ENCODE measurements at places on chromosomes 4 and X.

DNA sequence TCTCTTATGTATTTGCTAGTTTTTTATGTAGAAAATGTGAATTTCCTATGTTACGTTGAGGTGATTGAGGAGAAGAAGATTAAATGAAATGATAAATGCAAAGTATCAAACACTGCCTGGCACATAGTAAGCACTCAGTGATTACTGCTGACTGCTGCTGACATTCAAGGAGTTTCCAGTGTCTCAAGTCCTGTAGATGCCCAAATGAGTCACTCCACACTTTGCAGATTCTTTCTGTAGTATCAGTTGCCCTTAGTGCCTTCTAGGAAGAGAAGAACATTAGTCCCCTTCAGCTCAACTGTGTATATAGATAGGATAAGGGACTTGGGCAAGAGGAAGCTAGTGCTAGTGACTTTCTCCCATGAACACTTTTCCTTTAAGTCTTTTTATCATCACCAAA is 240.5 kb upstream of the TEX13A start:
- no peak for DNase-seq

GRCh38 chr4:181739031-181739430 is 504.2 kb upstream of the TENM3 start:
- no peak for DNase-seq

DNA sequence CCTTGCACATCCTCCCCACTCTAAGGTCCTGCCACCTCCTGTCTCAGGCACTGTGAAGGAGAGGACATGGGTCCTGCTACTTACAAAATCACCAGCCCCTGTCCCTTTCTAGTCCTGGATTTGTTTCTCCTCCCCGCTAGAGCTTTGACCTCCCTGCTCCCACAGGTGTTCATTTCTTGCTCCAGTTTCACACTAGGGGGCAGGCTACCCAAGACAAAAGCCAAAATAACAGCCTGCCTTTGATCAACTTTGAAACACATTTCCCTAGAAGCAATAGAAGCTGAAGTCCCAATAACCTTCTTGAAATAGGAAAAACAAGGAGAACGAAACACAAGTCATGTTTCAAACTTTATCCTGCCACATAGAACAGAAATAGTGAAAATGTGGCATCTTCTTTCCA is 164.4 kb downstream of the QDPR start:
- no peak for DNase-seq

GRCh38 chr4:174713821-174714220 is 115.2 kb downstream of the GLRA3 start:
- no peak for DNase-seq

DNA sequence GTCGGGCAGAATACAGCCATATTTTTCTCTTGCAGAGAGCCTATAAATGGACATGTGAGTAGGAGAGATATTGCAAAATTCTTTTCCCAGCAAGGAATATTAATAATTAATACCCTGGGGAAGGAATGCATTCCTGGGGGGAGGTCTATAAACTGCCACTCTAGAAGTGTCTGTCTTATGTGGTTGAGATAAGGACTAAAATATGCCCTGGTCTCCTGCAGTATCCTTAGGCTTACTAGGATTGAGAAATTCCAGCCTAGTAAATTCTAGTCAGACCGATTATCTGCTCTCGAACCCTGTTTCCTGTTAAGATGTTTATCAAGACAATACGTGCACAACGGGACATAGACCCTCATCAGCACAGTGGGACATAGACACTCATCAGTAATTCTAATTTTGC is 872.6 kb downstream of the FSTL5 start:
- DNase-seq, result no peak

- no peak for DNase-seq
Measured at GRCh38 chr4:110085131-110085530, 113.3 kb downstream of the ELOVL6 start.

DNA sequence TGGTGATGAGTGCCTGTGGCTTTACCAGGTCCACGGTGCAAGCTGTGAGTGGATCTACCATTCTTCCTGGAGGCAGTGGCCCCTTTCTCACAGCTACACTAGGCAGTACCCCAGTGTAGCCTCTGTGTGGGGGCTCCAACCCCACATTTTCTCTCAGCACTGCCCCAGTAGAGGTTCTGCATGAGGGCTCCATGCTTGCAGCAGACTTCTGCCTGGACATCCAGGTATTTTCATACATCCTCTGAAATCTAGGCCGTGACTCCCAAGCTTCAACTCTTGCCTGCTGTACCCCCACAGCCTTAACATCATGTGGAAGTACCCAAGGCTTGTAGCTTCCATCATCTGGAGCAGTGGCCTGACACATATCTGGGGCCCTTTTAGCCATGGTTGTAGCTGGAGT is 90.1 kb downstream of the SH3BGRL start:
- DNase-seq, result no peak

- no peak for DNase-seq
Measured at GRCh38 chr4:37666625-37667071, 19.5 kb downstream of the RELL1 start.

- no peak for DNase-seq
Measured at GRCh38 chr4:156018383-156018782, 64.7 kb upstream of the CTSO start.

DNA sequence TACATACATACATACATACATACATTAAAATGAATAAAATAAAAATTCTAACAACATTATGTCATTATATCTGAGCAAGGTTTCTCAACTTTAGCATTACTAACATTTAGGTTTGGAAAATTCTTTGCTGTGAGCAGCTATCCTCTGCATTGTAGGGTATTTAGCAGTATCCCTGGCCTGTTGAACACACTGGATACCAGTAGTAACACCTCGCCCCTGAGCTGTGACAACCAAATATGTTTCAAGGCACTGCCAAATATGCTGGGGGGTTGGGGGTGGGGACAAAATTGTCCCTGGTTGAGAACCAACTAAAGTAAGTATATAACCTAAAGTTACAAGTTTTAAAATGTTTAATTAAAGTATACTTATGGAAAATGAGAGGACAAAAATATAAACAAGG is 860.9 kb upstream of the FTHL17 start:
- no peak for DNase-seq

GRCh38 chr4:85132570-85132969 is 166.1 kb upstream of the WDFY3 start:
- no peak for DNase-seq

DNA sequence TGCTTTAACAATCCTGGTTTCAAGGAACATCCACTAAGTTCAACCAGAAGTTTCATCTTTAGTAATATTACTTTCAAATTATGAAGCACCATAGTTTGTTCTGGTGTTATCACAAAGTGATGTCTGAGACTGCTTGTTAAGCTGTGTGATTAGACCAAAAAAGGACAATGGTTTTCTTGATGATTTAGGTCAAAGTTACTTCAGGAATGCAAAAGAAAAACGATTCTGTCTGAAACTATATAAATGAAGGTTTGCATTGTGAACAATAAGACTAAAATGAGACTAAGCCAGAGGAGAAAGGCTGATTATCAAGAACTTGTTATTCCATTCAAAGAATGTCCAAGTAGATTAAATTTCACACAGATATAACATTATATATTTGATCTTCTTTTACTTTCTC is 122.4 kb upstream of the ETNPPL start:
- DNase-seq, result no peak

DNA sequence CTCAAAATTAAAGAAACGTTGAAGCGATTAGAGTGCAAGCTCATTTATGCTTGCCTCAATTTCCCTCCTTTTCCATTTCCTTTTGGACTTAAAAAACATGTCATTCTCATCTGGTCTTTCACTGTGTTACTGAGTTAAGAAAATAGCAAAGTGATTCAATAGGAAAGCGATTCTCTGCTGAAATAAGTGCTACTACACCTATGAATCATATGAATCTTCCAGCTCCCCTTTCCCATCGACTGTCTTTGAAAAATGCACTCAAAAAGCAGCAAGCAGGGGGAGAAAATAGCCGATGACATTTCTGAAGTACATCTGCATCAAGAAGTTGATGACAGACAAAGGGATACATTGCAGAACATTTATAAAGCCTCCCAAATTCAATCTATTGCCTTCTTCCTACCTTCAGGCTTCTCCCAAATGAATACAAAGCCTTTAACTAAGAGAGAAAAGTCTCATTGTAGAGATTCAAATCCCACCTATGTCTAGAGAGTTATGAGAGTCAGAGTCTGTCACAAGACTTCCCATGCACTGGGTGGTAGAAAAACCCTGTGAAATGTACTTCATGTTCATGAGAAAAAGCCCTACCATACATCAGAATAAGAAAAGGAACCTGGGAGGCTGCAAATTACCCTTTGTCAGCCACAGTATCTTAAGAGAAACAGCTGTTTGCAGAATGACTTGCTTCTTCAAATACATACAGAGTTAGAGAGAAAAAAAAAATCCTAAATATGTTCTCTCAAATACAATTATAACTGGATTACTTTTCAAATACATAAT is 78.9 kb downstream of the MBNL3 start:
- DNase-seq, result no peak

GRCh38 chr4:38101563-38101962 is 141.4 kb downstream of the PTTG2 start:
- DNase-seq, result no peak

DNA sequence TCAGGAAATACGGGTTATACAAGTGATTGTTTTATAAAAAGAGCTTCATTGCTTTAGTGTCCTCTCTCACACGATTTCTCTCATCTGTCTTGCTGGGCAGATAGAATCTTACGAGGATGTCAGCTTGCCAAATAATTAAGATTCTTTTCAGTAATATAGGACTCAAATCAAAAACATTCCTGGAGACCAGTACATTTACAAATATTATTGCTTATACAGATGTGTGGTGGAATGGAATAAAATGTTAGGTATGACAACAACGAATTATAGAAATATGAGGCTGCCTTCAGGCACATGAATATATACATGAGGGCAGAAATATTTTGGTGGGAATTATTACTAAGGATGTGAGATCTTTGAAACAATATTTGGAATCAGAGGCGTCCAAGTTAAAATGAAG is 88.9 kb downstream of the GC start:
- DNase-seq, result no peak

DNA sequence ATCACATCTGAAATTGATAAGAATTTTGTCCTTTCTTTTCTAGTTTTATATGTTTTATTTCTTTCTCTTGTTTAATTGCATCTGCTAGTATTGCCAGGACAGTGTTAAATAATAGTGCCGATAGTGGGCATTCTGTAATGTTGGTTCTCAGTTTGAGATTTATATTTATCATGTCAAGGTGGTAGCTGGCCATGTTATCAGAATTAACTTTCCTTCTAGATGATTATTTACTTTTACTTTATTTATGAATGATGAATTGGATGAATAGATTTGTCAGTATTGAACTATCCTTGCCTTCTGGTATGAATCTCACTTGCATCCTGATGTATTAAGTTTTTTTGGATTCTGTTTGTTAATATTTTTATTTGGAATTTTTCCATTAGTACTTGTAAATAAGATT is 42.7 kb downstream of the METAP1 start:
- DNase-seq, result no peak

DNA sequence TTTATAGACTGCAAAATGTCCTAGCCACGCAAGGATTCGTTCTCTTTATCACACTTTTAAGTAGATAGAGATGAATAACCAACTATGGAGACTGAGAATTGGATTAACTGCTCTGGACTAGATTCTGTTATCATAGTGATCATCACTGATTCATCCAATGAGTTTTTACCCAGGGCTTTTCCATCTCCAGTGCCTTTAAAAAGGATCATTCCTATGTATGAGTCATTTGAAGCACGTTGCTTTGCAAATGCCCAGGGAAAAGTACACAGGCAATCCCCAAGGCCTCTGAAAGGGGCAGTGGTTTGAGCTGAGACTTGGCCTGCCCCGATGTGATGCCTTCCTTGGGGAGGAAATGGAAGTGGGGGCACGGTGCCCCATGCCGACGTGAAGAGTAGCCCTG is 122.7 kb upstream of the PSAPL1 start:
- no peak for DNase-seq

GRCh38 chrX:2517055-2517454 is 16.3 kb upstream of the DHRSX start:
- DNase-seq, result no peak

DNA sequence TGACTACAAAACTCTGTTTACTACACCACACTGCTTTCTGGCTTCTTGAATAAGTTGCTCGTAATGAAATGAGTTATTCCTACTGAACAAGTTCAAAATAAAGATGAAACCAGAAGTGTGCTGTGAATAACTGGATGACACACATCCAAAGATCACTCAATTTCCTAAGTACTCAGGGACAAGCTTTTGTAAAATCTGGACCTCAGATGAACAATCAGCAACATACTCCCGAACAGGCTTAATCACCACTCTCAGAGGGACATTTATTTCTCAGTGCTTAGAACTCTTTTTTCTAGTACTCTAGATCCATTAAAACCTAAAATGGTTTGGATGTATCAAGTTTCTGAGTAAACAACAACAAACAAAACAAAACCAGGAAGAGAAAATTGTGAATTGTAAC is 61.5 kb upstream of the EXOC1L start:
- DNase-seq, result no peak

DNA sequence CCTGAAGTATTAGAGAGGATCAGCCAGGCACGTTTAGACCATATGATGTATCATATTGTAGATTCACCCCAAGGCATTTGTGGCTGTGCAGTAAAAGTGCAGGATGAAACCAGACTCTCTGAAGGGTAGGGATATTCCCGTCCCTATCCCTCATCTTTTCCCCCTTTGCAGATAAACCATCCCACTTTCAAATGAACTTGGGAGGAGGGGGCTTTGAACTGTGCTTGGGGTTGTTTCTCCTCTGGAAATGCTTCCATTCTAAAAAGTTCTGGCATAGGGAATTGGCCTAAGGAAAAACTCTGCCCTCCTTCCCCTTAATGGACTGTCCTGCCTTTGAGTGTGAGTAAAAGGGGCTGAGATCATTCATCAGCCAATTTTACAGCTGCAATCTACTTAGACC is 23.8 kb downstream of the SNCA start:
- DNase-seq, result no peak

DNA sequence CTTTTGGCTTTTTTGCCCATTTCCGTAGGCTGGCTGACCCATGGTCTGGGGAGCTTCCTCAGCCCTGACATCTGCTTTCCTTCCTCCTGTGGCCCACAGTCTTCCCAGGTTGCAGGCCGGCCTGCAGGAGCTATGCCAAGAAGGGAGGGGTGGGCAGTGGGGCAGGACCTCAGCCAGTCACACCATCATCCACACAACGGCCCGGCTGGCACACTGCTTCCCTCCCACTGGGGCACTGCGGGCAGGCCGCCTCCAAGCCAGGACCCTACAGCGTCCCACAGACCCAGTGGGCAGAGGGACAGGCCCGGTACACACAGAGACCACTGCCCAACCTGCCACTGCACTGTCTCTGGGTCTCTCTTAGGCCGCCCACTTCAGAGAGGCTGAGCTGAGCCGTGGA is 38.0 kb downstream of the CTBP1 start:
- no peak for DNase-seq

GRCh38 chr4:168633064-168633463 is 136.2 kb downstream of the PALLD start:
- DNase-seq, result no peak

DNA sequence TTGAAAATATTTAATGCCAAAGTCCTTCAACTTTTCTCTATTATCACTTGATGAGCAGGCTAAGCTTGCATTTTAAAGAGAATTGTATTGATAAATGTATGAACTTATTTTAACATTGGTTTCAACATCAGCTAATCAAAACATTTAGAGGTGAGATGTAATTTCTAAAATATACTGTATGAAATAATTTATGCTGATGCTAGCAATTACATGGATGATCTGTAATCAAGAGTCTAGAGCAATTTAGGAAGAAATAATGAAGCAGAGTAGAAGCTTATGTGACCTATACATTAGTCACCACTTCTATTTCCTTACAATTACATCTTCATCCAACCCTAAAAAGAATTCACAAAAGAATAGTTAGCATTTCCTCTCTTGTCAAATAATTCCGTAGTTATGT is 226.8 kb downstream of the KLHL4 start:
- DNase-seq, result no peak

GRCh38 chr4:7915875-7916242 is 23.8 kb downstream of the AFAP1 start:
- no peak for DNase-seq
